ENCODE measurements at places on chromosomes 11 and 22.

- DNase-seq = no peak
These were observed 80.1 kb downstream of the LDLRAD3 start for GRCh38 chr11:36023922-36024321.

GRCh38 chr11:74162681-74163467, 7.9 kb downstream of the C2CD3 start:
- DNase-seq = no peak

- no peak for DNase-seq
These were observed 92.7 kb downstream of the MSANTD4 start for GRCh38 chr11:105929084-105929955.

DNA sequence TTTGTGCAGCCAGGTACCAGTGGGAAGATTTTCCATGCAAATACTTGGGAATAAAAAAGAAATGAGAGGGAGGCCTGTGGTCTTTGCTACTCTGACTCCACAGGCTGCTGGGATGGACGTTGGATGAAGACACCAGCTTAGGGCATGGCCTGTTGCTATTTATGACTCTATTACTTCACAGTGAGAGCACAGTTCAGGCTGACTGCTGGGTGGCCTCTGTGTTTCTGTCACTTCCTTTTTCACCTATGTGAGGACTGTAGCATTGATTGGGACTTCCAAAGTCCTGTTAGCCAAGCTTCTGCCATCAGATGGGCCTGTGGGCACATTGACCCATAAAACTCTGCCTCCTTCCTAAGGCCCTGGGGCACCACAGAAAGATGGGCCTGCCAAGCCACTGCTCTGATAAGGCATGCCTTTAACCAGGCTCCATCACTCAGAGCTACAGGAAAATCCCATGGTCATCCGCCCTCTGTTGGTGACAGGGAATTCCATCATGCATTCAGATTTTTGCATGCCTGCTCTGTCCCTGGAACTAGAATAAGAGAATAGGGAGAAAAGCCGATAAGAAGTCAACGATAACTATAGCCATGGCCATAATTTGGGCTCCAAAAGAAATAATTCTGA, 64.6 kb downstream of the KCNJ1 start:
- DNase-seq = no peak

DNA sequence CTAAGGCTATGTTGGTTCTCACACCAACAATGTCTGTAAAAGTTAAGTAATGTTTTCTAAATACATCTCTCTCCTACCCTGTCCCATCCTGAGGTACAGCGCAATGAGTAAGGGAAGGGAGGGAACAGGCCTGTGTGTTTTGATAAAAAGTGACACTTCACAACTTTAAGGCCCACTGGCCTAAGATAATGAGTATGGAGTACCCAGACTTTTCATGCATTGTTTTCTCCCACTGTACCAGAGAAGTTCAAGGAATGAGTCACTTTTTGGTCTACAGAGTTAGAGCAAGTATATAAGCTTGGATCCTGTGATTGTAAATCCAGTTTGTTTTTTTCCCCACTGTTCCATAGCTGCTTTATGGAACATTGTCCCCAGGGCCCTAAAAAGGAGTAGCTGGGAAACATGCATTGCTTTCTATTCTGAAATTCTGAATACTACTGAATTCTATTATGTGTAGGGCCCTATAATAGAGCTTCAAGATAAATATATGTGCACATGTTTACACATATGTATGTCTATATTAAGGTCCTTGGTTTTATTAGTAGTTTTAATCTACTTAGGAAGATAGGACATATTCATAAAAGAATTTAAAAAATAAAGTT, 29.8 kb downstream of the KCNE3 start:
- no peak for DNase-seq

DNA sequence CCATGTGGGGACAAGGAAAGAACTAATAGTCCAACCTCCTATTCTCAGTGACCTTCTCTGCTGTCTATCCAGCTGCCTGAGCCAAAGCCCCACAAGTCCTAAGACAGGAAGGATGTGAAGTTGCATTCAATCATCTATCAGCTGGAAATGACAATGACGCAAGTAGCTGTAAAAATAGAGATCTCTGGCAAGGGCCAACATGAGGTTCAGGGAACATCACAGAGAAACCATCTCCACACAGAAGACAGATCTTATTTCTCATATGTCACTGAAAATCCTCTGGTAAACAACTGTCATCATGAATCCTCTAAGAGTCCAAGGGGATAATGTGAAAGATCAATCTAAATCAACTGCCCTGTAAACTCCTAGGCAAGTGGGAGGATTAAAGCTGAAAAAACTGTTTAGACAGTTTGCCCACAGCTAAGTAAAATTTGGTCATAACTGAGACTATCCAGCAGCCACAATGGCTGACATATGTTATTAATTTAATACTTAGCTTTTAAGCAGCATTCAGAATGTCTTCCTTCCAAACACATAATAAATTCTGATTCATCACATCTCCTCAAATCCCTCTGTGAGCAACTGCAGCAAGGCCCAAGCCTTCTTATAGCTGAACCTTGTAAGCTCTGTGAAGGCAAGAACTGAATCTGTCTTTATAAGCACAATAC, 52.1 kb downstream of the ALG9 start:
- no peak for DNase-seq

DNA sequence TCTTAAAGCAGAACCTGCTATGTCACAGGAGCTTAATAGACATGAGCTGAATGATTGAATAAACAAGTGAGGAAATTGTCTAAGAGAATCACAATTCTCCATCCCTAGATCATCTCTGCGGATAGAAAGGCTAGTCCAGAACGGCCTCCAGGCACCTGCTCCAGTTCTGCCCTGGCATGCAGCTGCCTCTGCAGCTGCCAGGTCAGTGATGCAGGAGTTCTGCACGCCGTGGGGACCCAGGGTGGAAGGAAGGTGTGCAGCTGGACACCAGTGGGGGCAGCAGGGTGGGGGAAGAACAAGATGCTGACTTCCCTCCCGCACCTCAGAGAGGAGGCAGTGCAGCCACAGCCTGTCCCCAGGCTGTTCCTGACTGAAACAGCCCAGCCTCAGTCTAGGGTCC, 192.1 kb upstream of the NCAM1 start:
- DNase-seq = no peak

- no peak for DNase-seq
These were observed 130.3 kb downstream of the MICAL2 start for GRCh38 chr11:12240677-12241076.

GRCh38 chr11:88105951-88106350, 69.3 kb downstream of the RAB38 start:
- DNase-seq = no peak

GRCh38 chr22:17896586-17896985, 122.3 kb upstream of the BID start:
- no peak for DNase-seq

DNA sequence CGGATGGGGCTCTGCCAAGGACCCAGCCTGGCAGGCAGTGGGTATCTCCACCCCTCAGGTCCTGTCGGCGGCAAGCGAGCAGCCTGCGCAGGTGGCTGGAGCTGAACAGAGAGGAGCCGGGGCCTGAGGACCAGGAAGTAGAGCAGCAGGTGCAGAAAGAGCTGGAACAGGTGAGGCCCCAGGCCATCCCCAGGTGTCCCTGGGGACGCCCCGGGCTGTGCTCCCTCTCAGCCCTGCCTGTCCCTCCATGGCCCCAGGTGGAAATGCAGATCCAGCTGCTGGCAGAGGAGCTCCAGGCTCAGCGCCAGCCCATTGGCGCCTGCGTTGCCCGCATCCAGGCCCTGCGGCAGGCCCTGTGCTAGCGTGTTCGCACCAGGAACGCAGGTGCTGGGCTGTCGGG, 44.0 kb downstream of the PISD start:
- no peak for DNase-seq

- no peak for DNase-seq
These were observed 17.6 kb upstream of the CALCB start for GRCh38 chr11:15055620-15056356.
